ENCODE measurements at places on chromosomes 5 and 9. TPM values are rescaled to one million over a fixed set of nuclear protein-coding genes. Genes with fewer than 3 reads are reported as not detected.

DNA sequence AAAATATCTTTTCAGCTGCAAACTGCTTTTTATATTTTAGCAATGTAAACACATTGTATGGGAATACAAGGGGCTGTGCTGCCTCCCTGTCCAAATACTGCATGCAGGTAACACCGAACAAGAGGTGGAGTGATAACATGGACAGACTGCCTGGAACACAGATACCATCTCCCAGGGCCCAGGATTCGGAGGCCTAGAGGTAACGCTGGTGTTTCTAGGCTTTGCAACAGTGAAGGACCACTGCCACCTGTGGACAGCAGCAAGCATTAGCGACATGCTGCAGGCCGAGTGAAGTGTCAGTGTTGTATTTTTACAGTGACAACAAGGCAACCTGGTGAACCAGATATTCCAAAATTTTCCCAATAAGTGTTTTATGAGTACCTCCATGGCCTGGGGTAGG lies 379.1 kb downstream of the DMRT2 start:
- peak; percentile 66 for DNase-seq

- DNase-seq = no peak
Measured at GRCh38 chr5:125829349-125829748, 593.9 kb upstream of the GRAMD2B start.

DNA sequence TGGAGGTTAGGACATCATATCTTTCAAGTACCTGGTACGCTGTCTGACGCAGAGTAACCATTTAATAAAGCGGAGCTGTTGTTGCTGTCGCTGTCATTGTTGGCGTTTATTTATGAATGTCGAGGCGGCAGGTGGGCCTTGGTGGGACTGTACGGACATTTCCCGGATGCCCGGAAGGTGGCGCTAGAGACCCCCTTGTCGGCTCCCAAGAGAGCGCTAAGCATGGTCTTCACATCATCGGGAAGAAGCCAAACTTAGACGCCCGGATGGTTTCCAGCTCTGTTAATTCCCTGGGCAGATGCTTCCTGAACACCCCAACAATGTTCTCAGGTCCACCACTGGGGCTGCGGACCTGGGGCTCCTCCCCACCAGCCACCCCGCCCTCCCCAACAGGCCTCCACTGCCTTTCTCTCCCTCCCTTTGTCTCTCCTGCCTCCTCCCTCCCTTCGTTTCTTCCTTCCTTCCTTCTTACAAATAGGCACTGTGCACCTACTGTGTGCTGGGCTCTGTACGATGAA lies 54.1 kb downstream of the DUSP1 start:
- peak; percentile 89 for DNase-seq

DNA sequence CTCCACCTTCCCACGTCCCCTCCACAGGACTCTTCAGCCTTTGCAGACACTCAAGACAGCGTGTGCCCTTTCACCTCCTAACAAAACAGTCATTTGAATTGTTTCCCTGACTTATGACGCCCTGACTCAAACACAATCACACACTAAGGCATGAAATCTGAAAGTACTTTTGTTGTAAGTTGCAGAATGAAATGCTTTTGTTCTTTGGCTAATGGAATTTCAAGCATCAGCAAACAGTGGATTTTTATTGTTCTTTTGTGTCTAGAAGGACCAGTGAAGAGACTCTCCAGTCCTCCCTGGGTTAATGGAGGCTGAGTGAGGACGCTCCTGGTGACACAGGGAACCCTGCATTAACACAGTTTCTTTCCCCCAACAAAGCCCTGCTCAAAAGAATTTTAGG lies 380.1 kb downstream of the CTNND2 start:
- no peak for DNase-seq

The GRAMD2B gene
- polyA plus RNA-seq = 9.0 TPM

DNA sequence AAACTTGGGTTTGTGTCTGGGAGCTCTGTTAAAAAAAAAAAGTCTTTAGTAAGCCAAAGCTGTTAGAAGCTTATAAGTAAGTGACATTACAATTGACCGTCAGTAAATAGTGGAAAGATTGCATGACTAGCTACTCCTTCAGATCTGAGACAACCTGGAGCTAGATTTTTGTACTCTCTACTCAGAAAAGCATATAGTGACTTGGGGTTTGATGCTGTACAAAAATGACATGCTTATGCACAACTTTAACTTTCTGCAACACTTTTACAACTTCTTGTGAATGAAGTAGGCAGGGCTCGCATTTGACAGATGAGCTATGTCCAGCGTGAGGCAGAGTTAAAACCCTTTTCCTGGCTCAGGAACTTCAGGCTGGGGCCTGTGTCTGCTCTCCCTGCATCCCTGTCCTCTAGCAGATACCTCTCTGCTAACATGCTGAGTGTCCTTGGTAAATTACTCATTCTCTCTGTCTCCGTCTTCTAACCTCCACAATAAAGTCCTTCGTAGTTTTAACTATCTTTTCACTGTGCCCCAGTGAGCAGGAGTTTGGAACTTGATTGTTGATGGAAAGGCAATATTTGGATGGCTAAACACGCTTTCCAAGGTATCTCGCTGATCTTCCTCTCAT lies 471 bp upstream of the GHR start:
- no peak for DNase-seq

Measured in muscle of arm (tissue), 14 donors.